ENCODE measurements at places on chromosomes 6 and 20.

DNA sequence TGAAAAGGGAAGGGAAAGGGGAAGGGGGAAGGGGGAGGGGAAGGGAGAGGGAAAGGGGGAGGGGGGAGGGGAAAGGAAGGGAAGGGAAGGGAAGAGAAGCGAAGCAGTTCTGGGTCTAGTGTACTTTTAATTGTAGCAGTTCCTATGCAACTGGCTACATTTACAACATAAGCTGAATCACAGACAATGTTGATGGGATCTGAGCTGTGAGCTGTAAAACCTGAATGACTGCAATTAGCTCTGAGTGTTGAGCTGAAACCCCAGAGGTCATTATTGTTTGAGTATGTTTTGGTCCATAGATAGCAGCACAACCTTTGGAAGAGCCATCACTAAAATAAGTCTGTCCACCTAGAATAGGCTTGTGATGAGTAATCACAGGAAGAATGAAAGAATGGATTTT is 7.2 kb upstream of the ABHD12 start:
- DNase-seq: no peak

- DNase-seq: no peak
Observed at GRCh38 chr6:7215798-7216231, 97.2 kb downstream of the SSR1 start.

- DNase-seq: no peak
Observed at GRCh38 chr20:63416631-63417030, 55.5 kb upstream of the CHRNA4 start.

DNA sequence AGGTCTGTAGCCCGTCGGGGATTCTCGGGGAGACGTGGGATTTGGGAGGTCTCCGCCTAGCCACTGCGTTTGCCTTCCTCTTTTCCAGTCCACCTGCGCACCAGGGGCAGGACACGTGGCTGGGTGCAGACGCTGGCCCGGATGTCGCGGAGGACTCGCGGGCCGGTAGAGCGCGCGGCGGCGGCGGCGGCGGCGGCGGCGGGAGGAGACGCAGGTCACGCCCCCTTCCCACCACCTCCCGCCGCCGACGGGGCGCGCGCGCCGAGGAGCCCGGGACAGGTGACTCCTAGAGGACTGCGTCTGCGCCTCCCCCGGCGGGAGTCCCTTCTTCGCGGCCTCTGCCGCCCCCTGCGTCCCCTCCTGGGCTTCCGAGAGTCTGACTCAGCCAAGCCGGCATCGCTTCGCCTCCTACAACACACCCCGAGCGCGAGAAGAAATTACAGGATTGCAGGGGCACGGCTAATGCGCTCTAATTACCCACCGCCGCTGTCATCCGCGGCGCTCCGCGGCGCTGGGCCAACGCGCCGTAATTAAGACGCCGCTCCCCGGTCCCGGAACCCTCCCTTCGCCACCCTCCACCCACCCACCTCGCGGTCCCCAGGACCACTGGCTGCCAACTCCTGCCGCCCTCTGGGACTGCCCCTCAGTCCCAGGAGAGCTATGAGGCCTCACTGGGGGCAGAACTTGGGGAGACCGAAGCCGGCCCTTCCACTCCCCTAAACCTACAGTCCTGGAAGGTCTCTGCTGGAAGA is 124.5 kb downstream of the MRPL14 start:
- DNase-seq: peak; percentile 34
